ENCODE measurements at places on chromosomes 3 and 15.

GRCh38 chr3:172100482-172100881 lies 61.1 kb downstream of the FNDC3B start:
- DNase-seq: no peak

GRCh38 chr3:189779166-189779565 lies 148.0 kb downstream of the TP63 start:
- DNase-seq: peak; percentile 8

DNA sequence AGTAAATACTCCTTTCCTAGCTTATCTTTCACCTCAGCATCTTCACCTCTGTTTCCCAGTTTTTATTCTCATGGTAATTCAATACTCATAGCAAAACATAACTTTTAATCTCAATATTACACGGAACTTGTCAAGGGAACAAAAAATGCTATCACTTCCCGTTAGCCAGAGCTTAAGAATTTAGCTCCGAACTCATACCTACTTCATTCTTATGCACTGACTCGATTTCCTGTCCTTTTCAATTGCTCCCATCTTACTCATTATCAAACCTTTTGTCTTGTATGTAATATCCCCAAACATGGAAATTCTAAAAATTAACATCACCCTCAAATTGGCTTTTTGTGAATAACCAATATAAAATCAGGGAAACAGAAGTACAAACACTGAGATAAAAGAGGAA lies 28.2 kb downstream of the MYEF2 start:
- no peak for DNase-seq

DNA sequence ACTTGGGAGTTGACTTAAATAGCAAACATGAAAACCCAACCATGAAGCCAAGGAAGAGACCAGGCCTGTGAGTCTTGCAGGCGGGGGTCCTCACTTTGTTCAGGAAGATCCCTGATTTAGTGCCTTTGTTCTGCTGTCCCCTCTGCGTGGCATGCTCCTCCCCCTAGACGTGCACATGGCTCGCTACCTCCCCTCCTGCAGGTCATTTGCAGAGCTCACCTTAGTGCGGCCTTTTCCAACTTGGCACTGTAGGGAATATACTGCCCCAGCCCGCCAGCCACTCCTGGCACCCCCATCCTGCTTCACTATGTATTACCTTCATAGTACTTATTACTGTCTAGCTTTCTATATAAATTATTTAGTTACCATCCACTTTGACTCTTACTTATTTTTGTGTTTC lies 18.3 kb downstream of the GXYLT2 start:
- DNase-seq: no peak

DNA sequence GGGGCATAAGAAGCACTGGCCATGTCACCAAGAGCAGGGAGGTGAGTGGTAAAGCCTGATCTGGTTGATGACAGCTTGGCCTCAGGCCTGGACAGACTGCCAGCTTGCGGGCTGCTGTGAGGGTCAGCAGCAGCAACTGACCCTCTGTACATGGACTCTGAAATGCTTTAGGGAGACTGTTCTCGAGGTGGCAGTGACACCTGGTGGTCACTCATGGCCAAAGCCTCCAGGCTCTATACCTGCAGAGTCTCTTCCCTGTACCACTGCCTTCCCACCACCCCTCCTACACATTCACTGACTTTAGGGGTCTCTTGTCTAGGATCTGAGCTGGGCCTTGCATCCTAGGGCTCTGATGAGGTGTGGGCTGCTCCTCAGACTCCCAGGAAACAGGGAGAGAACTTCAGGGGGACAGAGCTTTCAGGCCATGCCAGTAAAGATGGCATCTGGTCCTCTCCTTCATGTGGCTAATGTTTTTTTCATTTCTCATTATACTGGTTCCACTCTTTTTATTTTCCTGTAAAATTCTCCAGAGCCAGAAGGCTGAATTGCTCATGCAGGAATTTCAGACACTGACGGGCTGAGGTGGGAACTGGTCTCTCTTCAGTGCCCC lies 17.2 kb upstream of the TIMP4 start:
- peak; percentile 40 for DNase-seq

DNA sequence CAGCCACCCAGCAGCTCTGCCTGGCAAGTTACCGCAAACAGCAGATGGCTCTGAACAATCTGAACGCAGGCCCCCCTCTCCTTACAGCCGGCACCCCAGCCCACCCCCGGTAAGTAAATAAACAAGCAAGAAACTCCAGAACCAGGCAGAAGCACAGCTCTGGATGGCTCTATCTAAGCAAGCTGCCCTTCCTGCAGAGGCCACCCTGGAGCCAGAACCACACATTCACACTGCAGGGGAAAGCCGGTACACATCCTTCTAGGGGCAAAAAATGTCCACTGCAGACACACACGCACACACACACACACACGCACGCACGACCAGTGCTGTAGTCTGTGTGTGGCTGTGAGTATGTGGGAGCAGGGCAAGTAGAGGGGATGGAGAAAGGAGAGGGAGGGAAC lies 63.9 kb downstream of the ADCY5 start:
- DNase-seq: no peak

DNA sequence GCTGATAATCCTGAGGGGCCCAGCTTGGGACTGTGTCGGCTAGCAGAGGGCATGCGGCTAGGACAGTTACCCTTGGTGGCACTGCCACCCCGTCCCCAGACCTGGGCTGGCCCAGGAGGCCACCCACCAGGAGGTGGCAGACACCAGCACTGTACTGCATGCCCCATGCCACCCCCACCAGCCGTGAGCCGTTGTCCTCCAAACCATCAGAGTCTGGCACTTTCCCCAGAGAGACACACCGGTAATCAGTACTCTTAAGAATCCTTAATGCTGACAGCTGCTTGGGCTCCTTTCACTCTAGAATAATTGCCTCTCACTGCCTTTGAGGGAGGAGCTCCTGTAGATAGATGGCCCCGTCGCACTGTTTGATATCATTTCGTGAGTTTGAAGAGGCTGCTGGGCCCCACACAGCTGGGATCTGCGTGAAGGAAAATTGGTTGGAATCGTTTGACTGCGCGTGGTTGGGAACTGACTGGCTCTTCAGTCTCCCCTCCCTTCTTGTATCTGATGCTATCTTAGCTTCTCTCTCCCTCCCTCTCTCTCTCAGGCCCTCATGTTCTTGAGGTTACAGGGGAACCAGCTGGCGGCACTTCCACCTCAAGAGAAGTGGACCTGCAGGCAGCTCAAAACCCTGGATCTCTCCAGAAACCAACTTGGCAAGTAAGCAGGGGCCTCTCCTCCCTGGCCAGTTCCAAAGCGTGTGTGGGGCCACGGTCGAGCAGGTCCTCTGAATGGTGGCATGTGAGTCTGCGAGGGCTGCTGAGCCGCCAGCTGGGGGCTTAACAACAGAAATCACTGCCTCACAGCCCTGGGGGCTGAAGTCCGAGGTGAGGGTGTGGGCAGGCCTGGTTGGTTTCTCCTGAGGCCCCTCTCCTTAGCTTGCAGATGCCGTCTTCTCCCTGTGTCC lies 94.9 kb downstream of the LRRK1 start:
- DNase-seq: no peak

DNA sequence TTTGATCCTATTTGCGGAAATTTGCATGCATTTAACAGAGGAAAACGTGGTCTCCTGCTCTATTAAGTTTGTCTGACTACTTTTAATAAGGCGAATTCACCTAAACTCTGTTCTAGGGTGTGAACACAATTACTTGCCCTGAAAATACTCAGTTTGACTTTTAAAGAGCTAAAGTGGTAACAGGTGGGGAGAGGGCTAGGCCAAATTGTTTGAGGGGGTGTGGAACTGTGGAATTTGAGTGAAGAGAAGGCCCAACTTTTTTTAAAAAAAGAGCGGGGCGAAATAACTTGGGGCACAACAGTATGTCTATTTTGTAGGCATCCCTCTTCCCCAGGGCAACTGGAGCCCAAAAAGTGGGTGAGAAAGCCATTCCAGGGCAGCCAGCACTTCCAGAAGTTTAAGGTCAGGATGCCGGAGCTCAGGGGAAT lies 580 bp upstream of the FXR1 start:
- DNase-seq: no peak

DNA sequence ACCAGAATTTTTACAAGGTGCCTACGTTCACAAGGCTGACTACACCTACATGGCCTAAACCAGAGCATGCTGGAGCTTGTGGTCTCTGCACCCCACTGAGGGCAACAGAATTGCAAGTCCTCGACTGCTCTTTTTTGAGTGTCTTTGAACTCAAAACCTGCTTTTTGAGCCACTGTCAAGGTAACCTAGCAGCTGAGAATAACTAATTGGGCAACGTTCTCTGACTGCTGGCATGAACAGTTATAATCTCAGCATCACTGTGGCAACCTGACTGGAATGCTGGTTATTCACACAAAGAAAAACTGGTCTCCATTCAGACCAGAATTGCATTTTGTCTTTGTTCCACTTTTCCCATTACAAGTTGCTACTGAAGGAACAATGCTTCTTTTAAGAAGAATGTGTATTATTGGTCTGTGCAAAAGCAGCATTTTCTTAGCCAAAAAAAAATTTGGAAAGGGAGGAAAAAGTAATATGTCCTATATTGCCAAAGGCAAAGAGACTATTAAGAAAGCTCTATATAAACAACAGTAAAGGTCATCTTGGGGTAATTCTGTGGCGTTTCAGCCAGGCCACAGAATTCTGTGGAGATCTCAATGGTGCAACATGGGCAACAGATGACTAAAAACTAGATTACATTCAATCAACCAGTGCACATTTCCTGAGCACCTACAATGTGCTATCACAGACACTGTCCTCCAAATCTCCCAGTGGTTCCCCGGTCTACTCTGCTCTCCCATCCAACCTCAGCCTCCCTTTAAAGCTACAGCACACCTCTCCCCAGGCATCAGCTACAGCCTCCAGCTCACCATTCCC lies 76.8 kb downstream of the TNIK start:
- no peak for DNase-seq

DNA sequence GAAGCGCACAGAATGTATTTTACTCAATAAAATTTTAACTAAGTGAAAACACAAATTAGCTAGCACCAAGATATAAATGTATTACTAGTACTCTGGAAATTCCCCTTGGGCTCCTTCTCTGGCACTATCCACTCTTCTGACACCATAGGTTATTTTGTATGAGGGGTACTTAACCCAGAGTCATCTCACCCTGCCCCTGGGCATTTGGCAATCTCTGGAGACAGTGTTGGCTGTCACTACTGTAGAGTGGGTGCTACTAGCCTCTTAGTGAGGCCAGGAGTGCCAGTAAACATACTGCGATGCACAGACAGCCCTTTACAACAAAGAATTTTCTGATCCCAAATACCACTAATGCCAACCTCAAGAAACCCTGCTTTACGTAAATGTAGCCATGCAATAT lies 246.3 kb upstream of the KBTBD8 start:
- no peak for DNase-seq

- no peak for DNase-seq
These were observed 617.0 kb upstream of the CBLB start for GRCh38 chr3:106485802-106486201.

DNA sequence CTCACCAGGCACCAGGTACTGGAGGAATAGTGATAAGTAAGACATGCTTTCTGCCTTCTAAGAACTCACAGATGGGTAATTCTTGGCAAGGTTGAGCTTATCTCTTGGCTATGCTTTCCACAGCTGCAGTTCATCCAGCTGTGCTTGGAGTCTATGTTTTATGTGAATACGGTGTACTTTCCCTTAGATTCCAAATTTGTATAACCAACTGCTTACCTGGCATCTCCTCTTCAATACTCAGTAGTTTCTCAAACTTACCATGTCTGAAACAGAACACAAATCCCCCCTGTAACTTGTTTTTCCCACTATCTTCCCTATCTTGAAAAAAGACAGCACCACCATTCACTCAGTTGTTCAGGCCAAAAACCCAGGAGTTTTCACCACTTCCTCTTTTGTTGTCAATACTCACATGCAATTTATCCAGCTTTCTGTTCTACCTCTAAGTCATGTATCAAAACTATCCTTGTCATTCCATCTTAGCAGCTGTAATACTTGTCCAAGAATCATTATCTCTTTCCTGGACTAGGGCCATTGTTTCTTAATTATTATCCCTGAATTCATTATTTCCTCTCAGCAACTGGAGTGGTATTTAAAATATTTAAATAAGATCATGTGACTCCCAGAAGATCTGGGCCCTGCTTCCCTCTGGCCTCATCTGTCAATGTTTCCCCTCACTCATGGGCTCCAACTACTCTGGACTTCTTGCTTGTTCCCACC lies 32.6 kb downstream of the COL6A5 start:
- DNase-seq: no peak

DNA sequence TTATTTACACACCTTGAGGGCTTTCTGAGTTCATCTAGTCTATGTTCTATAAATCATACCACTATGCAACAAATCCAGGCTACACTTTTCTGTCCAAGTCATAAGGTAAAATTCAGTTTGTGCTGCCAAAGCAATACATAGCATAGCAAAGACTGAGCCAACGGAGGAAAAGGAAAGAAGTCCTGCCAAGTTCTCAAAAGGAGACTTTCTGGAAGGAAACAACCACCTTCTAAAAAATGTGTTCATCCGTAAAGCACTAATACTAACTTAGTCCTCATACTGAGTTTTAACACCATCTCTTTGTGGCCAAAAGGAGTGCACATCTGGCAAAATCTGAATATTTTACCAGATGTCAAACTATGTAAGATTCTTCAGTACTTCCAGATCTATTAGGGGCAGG lies 620.2 kb downstream of the RBMS3 start:
- DNase-seq: no peak

DNA sequence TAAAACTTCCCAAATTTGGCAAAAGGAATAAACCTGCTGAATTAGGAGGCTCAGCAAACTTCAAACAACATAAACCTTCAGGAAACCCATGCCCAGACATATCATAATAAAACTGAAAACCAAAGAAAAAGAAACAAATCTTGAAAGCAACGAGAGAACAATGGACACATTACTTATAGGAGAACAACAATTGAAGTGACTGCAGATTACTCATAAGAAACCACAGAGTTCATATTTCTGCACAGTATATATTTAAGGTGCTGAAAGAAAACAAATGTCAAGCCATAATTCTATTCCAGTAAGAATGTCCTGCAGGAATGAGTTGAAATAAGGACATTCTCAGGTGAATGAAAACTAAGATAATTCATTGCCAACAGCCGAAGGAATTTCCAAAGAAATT lies 80.8 kb upstream of the PROK2 start:
- no peak for DNase-seq

DNA sequence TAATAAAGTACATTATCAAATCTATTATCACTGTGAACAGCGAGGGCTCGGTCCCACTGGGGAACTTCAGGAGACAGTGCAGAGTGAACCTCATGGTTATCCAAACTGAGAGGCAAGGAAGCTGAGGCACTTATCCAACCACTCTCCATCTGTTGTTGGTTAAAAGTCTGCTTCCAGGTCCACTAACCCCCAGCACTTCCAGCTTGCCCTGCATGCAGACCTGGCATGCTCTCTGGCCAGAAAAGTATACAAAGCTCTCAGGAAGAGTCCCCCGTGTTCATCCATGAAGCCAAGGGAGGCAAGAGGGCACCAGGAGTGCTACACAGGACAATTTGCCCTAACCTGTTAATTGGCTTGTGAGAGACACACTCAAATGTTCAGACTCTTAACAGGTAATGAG lies 36.0 kb downstream of the FBN1 start:
- no peak for DNase-seq

All from NCI-H526 (cell line).